HFFc6 (cell line): ENCODE measurements at places on chromosomes 13 and 19. TPM values are rescaled to one million over a fixed set of nuclear protein-coding genes. Genes with fewer than 3 reads are reported as not detected.

DNA sequence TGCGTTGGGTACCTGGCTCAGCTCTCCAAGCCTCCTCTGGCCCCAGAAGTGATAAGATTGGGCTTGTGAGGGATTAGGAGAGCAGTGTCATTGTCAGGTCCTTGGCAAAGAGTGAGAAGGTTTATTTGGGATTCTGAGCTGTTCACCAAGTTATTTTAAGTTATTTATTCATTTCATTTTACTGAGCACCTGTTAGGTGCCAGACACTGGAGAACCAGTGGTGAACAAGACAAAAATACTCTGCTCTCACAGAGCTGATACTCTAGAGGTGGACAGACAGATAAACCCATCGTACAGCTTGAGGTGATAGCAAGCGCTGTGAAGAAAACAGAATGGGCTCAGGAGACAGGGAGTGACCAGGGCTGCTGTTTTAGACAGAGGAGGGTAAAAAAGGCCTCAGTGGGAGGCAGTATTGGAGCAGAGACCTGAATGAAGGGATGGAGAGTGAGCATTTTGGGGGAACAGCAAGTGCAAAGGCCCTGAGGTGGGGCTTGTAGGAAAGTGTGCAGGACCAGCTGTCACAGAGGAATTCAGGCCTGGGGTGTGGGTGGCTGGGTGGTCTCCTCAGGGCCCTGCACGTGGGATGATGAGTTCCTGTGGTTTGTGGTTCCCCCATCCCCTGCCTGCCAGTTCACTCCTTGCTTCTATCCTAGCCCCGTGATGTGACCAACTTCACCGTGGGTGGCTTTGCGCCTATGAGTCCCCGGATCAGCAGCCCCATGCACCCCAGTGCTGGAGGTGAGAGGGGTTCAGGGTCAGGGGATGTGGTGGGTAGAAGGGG, 8.7 kb upstream of the TIMM50 start:
- peaks cover 54% of the 10 kb centered on the region for H3K36me3 ChIP-seq
- H3K4me1 ChIP-seq, result peaks cover 16% of the 10 kb centered on the region
- DNase-seq, result no peak
- H3K4me3 ChIP-seq, result no peak overlapping the region; the same call in 1 of the 2 replicates

DNA sequence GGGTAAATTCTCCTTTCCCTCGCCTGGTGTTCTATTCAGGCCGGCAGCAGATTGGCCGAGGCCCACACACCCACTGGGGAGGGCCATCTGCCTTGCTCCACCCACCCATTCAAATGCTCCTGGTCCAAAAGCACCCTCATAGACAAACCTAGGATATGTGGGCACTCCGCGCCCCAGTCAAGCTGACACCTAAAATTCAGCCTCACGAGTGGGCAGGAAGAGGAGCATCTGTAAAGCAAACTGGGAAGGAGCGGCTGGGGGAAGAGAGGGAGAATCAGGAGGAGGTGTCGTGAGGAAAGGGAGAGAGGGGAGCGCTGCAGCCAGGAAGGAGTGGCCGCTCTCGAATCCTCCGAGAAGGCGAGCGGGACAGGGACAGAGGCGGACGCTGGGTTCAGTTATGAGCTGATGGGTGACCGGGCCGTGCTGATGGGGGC, 136.9 kb downstream of the USP12 start:
- peak overlapping the region; percentile 60; the same call in 1 of the 2 replicates for H3K4me3 ChIP-seq
- H3K4me1 ChIP-seq, result peaks cover 43% of the 10 kb centered on the region

FRY gene
- 13.4 to 19.2 TPM (median 13.8 TPM) in 3 replicates for total RNA-seq

DNA sequence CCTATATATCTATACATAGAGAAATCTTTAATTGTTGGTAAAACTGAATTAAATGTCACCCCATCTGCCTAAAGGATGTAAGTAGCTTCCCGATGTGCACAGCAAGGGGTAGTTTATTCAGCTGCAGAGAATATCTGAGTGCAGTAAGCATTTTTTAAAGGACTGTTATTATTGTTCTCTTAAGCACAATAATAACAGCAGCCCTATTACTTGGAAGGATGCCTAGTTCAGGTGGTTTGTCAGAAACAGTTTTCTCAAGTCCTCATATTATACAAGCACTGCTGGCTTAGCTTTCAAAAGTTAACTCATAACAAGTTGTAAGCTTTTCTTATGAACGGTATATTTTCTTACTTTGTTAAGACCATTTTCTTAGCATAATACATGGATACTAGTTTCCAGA, 142.6 kb downstream of the CRYL1 start:
- H3K27ac ChIP-seq, result no peak overlapping the region
- no peak overlapping the region for H3K4me3 ChIP-seq
- no peaks in the 10 kb centered on the region for H3K36me3 ChIP-seq
- peaks cover 43% of the 10 kb centered on the region for H3K27me3 ChIP-seq

DNA sequence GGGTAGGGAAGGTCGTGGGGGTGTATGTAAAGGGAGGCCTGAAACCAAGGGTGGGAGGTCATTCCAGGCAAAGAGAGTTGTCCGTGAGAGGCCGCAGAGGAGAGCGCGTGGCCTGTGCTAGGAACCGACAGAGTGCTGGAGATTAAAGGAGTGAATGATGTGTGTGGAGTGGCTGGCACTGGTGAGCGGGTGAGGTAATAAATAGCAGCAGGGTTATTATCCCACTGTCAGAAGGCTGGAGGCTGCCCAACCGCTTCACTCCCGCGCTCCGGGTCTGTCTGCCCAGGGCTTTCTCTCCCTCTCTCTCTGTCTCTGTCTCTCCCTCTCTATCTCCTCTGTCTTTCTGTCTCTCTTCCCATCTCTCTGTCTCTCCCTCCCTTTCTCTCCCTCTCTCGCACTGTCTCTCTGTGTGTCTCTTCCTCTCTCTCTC, 17.4 kb downstream of the ZNF579 start:
- no peaks in the 10 kb centered on the region for H3K4me1 ChIP-seq
- H3K27ac ChIP-seq, result no peak overlapping the region

DNA sequence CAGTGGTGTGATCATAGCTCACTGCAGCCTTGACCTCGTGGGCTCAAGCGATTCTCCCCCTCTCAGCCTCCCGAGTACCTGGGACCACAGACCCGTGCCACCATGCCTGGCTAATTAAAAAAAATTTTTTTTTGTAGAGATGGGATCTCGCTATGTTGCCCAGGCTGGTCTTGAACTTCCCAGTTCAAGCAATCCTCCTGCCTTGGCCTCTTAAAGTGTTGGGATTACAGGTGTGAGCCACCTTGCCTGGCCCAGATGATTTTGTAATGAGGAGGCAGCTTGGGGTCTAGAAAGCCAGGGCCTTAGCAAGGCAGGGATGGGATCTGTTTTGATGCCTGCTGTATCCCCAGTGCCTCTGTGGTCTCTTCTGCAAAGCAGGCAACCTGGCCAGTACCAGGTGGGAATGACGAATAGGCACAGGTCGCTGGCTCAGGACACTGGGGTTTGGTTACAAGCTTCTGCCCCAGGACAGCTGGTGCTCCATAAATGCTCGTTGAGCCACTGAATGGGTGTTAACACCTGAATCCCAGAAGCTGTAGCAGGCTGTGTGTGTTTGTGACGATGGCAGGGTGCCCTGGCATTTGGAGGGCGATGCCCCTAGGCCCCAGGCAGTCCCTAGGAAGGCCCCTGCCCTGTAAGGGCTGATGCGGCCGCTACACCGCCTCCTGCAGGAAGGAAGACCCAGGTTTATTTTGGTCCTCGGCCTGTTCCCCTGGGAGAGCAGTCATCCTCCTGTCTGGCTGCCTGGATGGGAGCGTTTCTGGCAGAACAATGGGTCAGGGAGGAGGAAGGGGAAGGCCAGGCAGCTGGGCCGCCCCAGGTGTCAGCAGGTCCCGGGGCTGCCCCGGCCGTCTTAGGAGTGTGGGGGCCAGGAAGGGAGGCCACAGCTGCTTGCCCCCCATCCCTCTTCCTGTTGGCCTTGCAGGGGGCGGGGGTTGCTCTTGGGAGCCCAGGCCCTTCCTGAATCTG, 8.6 kb downstream of the TNFAIP8L1 start:
- H3K4me1 ChIP-seq, result no peaks in the 10 kb centered on the region
- no peak overlapping the region for H3K27ac ChIP-seq
- H3K36me3 ChIP-seq, result peaks cover 5% of the 10 kb centered on the region; the same call in 1 of the 2 replicates
- DNase-seq, result no peak
- H3K4me3 ChIP-seq, result no peak overlapping the region

NLRP5 gene
- not detected in 3 replicates for total RNA-seq

DNA sequence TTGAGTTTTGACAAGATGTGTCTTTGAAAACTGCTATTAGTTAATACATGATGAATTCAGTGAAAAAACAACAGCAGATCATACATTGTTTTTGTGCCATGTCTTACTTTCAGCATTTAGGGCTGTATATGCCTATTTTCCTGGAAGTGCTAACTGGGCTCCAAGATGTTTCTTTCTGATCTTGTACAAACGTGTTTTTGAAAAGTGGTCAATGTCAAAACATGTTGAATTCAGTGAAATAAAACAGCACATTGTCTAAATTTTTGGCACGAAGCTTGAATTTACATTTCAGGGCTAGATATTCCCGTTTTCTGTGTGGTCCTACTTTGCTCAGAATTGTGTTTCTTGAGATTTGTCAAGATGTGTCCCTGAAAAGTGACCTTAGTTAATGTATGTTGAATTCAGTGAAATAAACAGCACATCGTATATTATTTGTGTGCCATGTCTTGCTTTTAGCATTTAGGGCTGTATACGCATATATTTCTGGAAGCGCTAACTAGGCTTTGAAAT, 14.7 kb upstream of the PARP4 start:
- no peak for DNase-seq
- H3K27ac ChIP-seq, result no peak overlapping the region
- no peak overlapping the region for H3K4me3 ChIP-seq
- H3K27me3 ChIP-seq, result no peaks in the 10 kb centered on the region
- no peaks in the 10 kb centered on the region for H3K4me1 ChIP-seq

GRCh38 chr19:21693399-21693798, 74.0 kb downstream of the ZNF100 start:
- H3K36me3 ChIP-seq, result no peaks in the 10 kb centered on the region
- H3K27ac ChIP-seq, result no peak overlapping the region
- no peak for DNase-seq
- peaks cover 6% of the 10 kb centered on the region for H3K27me3 ChIP-seq
- H3K4me3 ChIP-seq, result no peak overlapping the region
- peaks cover 7% of the 10 kb centered on the region; the same call in 1 of the 2 replicates for H3K4me1 ChIP-seq

GRCh38 chr13:20566468-20566897, 474 bp upstream of the IFT88 start:
- H3K27me3 ChIP-seq, result no peaks in the 10 kb centered on the region; the same call in none of the 2 replicates
- peak overlapping the region; percentile 90 for H3K4me3 ChIP-seq
- peak; percentile 69 for DNase-seq
- H3K36me3 ChIP-seq, result peaks cover 14% of the 10 kb centered on the region
- H3K4me1 ChIP-seq, result peaks cover 24% of the 10 kb centered on the region
- peak overlapping the region; percentile 94 for H3K27ac ChIP-seq

DNA sequence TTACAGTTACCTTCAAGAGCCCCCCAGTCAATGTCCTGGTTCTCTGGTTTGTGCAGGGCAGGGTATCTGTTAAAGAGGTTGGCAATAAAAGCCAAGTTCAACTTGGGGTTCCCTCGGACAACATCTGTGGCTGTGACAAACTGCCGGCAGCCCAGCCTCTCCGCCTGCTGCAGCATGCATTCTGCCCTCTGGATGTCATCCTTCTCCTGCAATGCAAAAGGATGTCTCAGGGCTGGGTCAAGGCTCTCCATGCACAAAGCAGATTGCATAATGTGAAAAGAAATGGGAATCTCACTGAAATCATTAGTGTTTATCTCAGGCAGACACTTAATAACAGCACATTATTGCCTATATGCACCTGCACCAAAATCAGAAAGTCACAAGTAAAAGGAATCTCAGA, 35.1 kb downstream of the LCP1 start:
- DNase-seq, result peak; percentile 8
- H3K27me3 ChIP-seq, result peaks cover 7% of the 10 kb centered on the region

AMER2 gene
- total RNA-seq, result not detected in 2 replicates

GRCh38 chr13:94218537-94218936, 260.9 kb downstream of the DCT start:
- H3K36me3 ChIP-seq, result no peaks in the 10 kb centered on the region
- no peaks in the 10 kb centered on the region for H3K27me3 ChIP-seq
- peaks cover 16% of the 10 kb centered on the region for H3K4me1 ChIP-seq
- H3K4me3 ChIP-seq, result no peak overlapping the region
- DNase-seq, result no peak
- H3K27ac ChIP-seq, result no peak overlapping the region

ARID3A gene
- total RNA-seq, result 40.7 to 46.1 TPM (median 44.2 TPM) in 3 replicates

DNA sequence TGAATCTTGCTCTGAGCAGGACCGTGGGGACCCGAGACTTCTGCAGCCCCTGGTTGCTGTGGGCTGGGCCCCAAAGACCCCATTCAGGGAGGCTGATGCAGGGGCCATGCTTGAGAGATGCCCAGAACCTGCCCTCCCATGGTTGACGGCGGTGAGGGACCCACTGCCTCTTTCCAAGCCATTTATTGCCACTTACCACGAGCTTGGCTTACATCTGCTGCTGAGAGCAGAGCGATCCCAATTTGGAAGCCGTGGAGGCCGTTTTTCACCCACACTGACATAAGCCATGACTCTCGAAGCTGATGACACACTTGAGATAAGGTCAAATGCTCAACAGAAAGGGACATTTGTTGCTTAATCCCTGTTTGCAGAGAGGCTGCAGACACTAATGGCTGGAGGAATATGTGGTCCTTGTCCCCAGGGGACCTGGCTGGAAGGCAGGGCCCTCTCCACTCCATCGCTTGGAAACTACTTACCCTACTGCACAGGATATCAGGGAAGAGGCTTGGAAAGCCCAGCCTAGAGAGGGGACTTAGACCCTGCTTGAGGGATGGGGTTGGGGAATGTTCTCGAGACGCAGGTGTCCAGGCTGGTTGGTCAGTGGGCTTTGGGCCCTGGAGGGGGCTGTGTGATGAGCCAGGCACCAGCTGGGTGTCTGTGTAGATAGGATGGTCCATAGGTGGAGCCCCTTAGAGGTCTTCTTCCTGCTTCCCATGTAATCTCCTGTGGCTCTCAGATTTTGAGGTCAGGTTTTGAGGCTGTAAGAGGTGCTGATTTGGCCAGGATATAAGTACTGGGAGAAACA, 15.3 kb downstream of the ZNF536 start:
- H3K27ac ChIP-seq, result no peak overlapping the region
- H3K4me3 ChIP-seq, result no peak overlapping the region
- H3K4me1 ChIP-seq, result no peaks in the 10 kb centered on the region
- no peak for DNase-seq
- peaks cover 2% of the 10 kb centered on the region; the same call in 1 of the 2 replicates for H3K27me3 ChIP-seq

GRCh38 chr13:100363285-100363711, 225.3 kb downstream of the GGACT start:
- H3K36me3 ChIP-seq, result no peaks in the 10 kb centered on the region
- H3K4me3 ChIP-seq, result peak overlapping the region; percentile 58
- peak; percentile 19 for DNase-seq

- H3K27ac ChIP-seq, result no peak overlapping the region
- no peak for DNase-seq
- no peaks in the 10 kb centered on the region for H3K27me3 ChIP-seq
- H3K36me3 ChIP-seq, result no peaks in the 10 kb centered on the region
- H3K4me1 ChIP-seq, result no peaks in the 10 kb centered on the region
These were observed 32.5 kb downstream of the PCDH20 start for GRCh38 chr13:61383111-61383510.

GRCh38 chr13:38743466-38743865, 56.6 kb downstream of the FREM2 start:
- H3K27me3 ChIP-seq, result no peaks in the 10 kb centered on the region; the same call in 1 of the 2 replicates
- no peaks in the 10 kb centered on the region for H3K36me3 ChIP-seq
- no peak overlapping the region for H3K4me3 ChIP-seq
- no peak overlapping the region for H3K27ac ChIP-seq
- no peak for DNase-seq
- H3K4me1 ChIP-seq, result no peaks in the 10 kb centered on the region

KLK5 gene
- not detected in 3 replicates for total RNA-seq
